ENCODE measurements at places on chromosomes 1 and 21.

GRCh38 chr1:237062976-237063375, 21.0 kb downstream of the RYR2 start:
- DNase-seq, result no peak

DNA sequence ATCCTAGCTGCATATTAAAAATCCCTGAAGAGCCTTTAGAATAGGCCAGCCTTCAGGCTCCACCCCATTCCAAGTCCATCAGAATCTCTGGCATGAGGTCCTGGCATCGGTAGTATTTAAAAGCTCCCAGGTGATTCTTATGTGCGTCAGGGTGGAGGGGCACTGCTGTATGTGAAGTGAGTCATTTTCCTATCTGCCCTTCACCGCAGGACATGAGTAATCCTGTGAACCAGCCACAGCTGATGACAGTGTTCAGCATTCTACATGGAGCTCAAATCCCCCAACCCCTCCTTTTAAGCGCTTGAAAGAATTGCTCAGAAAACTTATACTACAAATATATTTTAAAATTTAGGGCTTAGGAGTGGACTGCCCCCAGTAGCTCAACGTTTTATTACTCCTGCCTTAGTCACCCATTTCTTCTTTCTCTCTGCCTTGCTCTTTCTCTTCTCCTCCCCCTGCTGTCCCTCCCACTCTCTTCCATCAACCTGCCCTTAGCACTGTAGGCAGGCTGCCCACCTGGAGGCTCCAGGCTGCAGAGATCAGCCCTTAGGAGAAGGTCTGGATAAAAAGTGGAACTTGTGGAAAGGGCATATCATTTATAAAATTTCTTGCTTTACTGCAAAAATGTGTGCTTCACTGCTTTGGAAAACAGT, 73.8 kb upstream of the ZNF281 start:
- DNase-seq, result peak; percentile 97

- no peak for DNase-seq
These were observed 31.7 kb downstream of the CHRM3 start for GRCh38 chr1:239417986-239418640.

GRCh38 chr1:27299385-27300271, 22.3 kb upstream of the TMEM222 start:
- peak; percentile 99 for DNase-seq
